IMR-90 (cell line): ENCODE measurements at places on chromosomes 1 and 21.
A peak's percentile ranks its signal among the peaks of the same experiment; 100 is the strongest.

DNA sequence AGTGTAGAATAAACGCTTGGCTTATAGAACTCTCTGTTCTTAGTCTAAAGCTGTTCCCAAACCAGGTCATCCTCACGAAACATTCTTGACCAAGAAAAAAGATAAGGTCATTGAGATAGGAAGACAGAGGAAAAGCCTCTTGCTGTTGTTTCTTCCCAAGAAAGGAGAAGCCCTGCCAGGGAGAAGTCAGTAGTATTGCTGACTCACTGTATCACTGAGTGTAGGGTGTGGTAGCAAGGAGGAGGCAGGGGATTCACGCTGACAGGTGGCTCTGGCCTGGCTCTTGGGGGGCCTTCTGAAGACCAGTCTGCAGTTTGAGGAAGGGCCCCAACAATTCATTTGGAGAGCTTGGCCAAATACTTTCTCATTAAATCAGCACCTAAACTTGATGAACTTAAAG, 97.8 kb downstream of the CD247 start:
- DNase-seq, result no peak

- DNase-seq, result no peak
Measured at GRCh38 chr1:235088907-235089306, 39.7 kb downstream of the TOMM20 start.

GRCh38 chr1:86739648-86740509, 35.5 kb downstream of the SH3GLB1 start:
- DNase-seq, result peak; percentile 18

- DNase-seq, result no peak
Measured at GRCh38 chr1:78619446-78619802, 824 bp upstream of the IFI44L start.

DNA sequence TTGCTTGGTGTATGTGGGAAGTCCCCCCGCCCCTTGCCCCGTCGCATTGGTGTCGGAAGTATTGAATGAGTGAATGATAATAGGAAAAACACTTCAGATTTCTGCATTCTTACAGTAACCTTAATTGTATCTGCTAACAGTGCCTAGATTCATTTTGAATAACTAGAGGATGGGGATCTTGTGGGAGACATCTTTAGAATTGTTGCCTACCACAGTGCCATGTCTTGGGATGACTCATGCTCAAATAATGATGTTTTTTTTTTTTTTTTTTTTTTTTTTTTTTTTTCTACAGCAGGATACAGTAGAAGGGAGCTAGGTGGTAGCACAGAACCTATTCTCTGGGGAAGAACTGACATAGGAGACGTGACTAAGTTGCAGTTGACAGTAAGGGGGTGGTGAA, 237.9 kb downstream of the USP25 start:
- DNase-seq, result peak; percentile 5

GRCh38 chr1:94113589-94114226, 7.2 kb downstream of the ABCA4 start:
- DNase-seq, result no peak

DNA sequence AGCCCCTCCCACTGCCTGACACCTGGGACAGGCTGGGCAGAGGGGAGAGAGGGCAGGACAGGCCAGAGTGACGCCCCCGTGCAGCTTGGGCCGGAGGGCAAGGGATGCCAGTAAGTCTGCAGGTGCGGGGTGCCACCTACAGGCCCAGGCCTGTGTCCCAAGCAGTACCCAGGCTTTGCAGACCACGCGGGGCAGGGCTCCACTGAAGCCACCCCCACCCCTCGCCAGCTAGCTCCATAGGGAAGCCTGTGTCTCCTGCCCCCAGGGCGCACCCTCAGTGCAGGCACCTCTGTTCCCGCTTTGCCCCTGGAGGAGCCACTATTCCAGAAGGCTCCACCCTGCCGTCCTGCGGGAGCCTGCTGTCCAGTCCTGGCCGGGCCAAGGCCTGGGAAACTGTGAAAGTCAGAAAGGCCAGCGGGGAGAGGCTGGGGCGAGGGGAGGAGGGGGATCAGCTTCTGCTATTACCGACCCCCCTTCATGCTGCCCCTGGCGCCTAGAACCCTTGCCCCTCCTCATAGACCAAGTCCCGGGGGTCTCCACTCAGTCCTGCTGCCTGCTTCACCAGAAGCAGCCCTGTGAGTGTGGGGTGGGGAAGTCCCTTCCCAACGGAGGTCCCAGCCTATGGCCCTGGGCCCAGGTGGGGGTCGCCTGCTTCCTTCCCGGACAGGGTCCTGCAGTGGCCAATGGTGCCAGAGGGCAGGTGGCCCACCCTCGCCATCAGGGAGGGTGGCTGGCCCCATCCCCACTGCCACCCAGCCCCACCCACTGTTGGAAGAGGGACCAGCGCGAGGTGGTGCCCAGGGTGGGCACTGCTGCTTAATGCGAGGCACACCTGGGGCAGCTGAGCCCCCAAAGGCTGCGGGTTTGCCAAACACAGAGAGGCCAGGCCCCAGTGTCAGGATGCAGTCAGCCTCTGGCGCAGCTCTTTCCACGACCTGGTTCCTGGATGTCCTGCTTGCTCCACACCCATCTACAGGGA, 54.4 kb downstream of the KCNAB2 start:
- no peak for DNase-seq

GRCh38 chr1:204340081-204340889, 19.4 kb downstream of the PLEKHA6 start:
- DNase-seq, result no peak

GRCh38 chr1:172499636-172500141, 33.3 kb upstream of the SUCO start:
- DNase-seq, result no peak

- DNase-seq, result no peak
Measured at GRCh38 chr21:45455674-45456583, 51.0 kb downstream of the COL18A1 start.

DNA sequence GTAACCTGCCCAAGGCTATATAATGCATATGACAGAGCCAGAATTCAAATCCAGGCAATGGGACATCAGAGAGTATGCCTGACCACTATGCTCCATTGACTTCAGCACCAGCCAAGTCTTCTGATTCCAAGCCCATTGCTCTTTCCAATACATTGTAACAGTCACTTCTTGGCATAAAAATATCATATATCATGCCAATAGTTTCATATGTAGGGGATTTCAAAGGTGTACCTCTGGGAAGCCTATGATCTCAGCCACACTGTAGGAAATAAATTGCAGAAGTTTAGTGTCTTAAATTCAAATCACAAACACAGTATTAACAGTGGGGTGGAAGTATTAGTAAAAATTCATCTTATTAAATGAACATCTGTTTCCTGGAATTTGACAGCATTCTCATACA, 30.0 kb upstream of the ROR1 start:
- no peak for DNase-seq

DNA sequence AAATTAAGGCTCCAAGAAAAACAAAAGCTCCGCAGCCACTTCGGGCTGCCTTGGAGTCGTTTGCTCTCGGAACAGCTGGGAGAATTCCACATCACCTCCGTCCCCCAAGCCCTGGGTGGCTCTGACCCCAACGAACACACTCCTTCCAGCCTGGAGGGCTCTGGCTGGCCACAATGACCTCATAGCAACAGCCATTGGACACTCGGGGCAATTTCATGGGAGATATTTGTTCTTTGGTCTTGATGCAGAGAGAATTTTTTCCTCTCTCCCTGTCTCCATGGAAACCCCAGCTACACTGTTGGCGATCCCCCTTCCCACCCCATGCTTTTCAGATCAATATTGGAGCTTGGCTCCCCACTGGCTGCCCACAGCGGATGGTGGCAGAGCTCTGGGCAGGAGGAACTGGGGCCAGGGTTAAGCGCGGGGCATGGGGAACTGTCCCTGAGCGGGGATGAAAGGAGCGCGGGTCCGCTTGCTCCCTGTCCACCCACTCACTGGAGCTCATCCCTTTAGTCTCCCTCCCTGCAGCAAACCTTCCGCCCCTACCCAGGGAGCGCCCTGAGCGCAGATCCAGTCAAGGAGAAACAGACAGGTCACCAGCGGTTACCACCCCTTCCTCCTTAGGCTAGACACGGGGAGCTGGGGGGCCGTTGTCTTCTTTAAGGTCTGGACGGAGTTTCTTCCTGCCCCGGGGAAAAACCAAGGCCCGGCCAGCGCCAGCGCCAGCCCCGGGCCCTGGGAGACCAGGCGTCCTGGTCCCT, 1.2 kb downstream of the WNT4 start:
- DNase-seq, result no peak

GRCh38 chr1:48291421-48291820, 68.9 kb downstream of the SLC5A9 start:
- no peak for DNase-seq

- peak; percentile 40 for DNase-seq
Measured at GRCh38 chr1:109361649-109362048, 36.1 kb downstream of the SORT1 start.

GRCh38 chr1:196180847-196181593, 427.2 kb downstream of the KCNT2 start:
- peak; percentile 98 for DNase-seq

GRCh38 chr1:205947024-205947423, 3.8 kb upstream of the SLC26A9 start:
- no peak for DNase-seq

DNA sequence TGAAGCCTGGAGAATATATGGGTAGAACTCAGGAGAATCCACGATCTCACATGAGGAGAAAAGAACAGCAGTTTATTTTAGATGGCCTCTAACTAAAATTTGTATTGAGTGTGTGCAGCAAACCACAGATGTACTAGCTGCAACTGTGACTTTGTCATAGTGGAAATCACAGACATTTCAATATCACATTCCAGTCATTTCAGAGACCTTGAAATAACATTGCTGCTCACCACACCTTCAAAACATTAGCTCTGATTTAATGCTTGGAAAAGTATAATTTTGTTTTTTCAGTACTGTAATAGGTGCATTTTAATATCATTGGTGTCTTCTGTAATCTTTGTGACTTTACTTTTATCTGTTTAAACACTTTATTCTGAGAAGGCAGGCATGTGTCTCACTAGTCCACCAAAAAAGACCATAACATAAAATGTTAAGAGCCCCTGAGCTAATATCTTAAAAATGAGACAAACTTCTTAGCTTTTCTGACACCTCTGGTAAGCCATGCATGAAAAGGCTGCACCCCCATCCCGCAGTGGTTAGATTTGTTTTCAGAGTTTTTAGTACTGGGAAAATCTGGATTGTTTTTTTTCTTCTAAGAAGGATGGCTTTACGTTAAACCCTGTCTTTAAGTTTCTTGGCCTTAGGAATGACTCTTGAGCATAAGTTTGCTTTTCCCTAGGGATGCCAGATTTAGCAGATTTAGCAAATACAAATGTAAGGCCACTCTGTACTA, 30.1 kb downstream of the KCNJ15 start:
- DNase-seq, result no peak

DNA sequence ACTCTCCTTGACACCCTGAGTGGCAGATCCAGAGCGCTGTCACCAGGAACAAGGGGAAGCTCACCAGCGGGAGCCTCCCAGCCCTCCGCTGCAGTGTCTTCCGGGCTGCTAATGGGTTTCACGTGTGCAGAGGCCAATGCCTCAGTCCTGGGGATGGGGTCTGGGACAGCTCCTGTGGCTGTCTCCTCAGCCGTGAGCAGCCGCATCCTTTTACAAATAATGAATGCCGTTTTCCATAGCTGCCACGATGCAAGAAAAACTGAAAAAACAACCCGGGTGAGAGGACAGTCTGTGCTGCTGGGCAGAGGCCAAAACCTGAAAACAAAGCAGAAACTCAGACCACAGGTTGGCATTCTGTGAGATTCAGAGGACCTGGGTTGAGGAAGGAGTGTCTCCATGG, 212.2 kb upstream of the RAB4A start:
- DNase-seq, result no peak

DNA sequence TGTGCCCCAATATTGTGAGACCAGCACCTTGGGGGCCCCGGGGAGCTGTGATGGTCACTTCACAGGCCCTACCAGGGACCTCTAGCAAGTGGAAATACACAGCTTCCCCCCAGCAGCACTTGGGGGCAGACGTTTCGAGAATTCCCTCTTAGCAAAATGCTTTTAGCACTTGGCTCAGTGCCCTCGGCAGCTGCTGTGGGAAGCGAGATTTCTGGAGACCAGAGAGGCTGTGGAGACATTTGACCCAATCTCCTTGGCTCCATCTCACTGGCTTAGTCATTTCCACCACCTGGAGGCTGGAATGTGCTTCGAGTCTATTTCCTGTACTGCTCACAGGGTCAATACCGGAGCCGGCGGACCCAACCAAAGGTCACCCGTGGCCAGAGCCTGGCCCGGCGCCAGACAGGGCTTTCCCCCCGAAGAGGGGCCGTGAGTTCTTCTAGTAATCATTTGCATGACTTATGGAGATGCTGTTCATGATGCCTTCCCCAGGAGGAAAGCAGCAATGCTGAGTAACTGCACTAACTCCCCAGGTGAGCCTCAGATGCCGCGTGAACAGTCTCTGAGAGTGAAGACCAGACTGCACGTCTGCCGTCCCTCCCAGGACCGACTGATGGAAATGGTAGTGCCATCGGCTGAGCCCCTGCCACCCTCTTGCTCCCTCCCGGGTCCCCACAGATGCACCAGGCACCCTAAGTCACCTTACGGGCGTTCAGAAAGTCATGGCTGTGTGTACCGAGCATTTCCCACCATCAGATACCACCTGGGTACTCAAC, 4.4 kb upstream of the C2CD2 start:
- DNase-seq, result peak; percentile 98

DNA sequence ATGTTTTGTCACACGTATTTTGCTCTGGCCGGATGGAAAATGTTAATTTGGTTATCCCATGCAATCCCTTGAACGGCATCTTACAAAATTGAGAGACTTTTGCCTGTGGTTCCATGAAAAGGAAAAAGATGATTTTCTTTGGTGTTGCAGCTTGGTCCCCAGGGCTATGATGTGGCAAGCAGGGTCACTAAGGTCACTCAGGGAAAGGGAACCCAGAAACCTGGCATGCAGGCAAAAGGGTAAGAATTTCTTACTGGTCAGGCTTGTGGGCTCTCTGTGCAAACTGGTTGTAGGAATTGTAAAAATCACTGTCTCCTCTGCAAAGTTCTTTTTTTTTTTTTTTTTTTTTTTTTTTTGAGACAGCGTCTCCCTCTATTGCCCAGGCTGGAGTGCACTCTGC, 48.4 kb upstream of the NBPF3 start:
- no peak for DNase-seq

DNA sequence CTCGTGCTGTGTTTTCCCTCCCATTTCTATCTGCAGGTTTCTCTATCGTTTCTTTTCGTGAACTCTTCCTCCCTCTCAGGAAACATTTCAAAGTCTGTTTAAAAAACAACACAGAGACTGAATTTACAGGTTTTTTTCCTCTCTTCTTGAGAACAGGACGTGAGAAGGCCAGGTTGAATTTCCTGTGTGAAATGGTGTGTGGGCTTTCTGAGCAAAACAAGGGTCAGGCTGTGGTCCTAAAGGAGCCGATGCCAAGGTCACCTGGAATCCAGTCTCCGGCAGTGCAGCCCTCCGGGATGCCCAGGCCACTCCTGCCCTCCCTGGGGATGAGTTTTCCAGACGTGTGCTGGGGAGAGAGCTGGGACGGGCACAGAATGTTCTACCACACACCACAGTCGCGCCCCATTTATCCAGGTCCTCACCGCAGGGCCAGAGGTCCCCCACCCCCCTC, 62.7 kb upstream of the RUNX3 start:
- DNase-seq, result no peak
